ENCODE measurements at places on chromosomes 4 and X. TPM values are rescaled to one million over a fixed set of nuclear protein-coding genes. Genes with fewer than 3 reads are reported as not detected.

GRCh38 chr4:166594326-166594946 lies 639.9 kb downstream of the SPOCK3 start:
- DNase-seq, result no peak

GRCh38 chr4:182250446-182250845 lies 7.2 kb downstream of the TENM3 start:
- no peak for DNase-seq

DNA sequence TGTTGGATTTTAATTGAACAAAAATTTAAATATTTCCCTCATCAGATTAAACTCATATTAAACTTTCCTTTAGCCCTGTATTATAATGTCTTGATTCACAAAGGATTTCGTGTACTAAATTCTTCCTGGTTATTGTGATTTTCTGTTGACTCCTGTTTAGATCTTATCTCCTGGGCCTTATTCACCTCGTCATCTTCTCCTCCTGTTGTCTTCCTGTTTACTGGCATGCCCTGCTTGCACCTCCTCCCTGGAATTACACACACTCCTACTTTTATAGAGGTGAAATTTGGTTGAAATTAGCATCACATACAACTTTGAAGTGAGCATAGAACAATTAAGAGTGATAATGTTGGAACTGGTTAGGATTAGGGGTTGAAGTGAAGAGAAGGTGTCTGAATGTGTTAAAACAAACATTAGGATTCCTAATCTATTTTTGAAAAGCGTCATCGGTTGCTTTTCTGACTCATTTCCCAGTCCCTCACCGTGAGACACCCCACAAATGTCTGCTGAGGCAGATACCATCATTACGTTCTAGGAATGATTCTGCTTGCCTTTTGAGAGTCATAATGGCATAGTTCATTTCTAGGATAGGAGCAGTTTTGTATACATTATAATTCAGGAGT lies 32.5 kb downstream of the TLL1 start:
- no peak for DNase-seq

DNA sequence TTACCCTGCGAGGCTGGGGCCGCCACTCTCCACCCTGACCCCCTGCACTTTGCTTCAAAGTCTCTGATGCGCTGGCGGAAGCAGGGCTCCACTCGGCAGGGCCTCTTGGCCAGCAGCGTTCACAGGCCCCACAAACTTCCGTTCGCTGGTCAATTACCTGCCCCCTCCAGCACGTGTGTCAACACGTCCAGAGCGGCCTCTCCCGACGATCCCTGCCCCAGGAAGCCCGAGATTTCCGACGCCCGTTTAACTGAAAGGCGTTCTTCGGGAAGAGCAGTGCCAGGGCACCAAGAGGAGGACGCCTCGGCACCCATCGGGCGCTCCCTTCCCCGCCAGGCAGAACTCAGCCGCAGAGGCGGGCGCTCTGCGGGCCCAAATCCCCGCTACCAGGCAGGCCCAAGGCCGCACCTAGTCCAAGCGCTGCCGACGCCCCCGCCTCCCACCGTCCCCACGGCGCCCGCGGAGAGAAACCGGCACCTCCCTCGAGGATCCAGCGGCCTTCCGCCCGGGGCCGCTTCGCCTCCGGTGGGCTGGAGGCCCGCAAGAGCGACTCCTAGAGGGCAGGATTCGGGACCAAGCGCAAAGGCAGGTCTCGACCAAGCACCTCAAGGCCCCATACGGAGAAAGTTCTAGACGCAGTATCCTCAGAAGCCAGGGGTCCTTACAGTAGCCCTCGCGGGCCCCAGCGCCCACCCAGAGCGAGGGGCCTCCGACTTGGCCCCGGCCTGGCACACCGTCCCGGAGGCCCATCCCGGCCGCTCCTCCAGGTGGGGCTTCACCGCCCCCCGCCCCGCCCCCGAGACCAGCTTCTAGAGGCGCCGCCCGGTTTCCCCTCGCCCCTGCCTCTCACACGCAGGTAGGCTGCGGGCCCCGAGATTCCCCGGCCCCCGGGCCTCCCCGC lies 586 bp downstream of the BCAP31 start:
- no peak for DNase-seq

- DNase-seq, result no peak
Observed at GRCh38 chr4:72842323-72842722, 227.2 kb downstream of the COX18 start.

GRCh38 chrX:129111081-129111798 lies 412.1 kb downstream of the SMARCA1 start:
- DNase-seq, result no peak

GRCh38 chrX:43423876-43424275 lies 232.2 kb upstream of the MAOA start:
- no peak for DNase-seq

- DNase-seq, result no peak
Observed at GRCh38 chrX:44344194-44344593, 722 bp upstream of the EFHC2 start.

- no peak for DNase-seq
Observed at GRCh38 chr4:16021804-16022560, 59.0 kb upstream of the FGFBP2 start.

Gene HHIP
- total RNA-seq, result not detected

Gene DDIT4L
- 1.5 TPM for total RNA-seq

Measured in sigmoid colon (tissue), 7 donors.